ENCODE measurements at places on chromosomes 11 and 22.

DNA sequence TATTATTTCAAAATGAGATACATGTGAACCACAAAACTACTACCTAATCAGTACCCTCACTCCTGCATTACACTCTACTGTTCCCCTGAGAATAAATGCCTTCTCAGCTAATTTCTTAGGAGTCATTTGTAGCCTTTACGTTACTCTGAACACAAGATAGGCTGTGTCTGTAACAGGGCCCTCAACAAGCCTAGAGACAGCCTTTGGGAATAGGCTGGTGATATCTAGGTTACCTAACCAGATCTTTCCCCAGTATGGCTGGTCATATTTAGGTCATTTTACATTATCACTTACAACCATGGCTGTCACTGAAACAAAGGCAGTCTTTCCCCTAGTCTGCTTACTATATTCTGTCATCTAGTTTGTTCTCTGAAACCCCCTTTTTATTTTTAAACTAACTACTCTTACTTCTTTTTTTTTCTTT is 14.2 kb downstream of the ATM start:
- no peak for DNase-seq

GRCh38 chr22:45318558-45319323 is 9.0 kb downstream of the FAM118A start:
- peak; percentile 24 for DNase-seq

DNA sequence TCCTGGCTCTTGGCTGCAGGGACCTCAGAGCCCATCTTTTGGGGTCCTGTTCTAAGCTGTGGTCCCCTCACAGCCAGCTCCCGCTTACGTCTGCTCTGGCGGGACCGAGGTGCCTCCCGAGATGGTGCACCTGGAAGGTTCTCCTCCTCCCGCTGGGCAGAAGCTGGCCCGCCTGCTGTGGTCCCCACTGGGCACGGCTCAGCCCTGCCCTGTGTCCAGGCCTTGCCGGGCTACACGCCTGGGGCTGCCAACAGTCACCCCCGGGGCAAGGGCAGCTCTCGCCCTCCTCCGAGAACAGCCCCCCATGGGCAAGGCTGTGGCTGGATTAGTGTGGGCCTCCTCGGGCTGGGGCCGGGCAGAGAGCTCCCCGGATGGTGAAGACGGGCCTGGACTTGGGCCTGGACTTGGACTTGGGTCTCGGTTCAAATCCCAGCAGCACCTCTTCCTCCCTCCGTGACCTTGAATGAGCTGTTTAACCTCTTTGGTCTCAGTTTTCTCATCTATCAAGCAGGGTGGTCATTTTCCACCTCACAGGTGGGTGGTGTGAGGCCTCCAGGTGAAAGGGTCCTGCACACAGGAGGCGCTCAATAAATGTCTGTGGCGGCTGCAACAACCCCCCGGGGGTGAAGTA is 998 bp downstream of the BAIAP2L2 start:
- DNase-seq: no peak

DNA sequence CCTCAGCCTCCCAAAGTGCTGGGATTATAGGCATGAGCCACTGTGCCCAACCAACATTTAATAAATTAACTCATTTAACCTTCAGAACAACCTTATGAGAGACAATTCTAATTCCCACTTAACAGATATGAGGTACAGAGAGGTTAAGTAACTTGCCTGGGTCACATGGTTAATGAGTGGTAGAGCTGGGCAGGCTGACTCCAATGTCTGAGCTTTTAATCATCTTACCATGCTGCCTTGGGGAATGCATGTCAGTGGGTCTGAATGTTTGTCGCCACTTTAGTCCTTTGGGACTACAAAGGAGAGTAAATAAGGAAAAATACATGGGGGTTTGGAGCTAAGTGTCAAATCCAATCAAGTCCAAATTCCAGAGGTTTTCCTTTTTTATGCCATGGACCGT is 11.2 kb upstream of the PIK3C2A start:
- DNase-seq: no peak

- DNase-seq: no peak
Observed at GRCh38 chr11:78300108-78300839, 111.6 kb downstream of the USP35 start.

GRCh38 chr22:20117633-20118299 is 740 bp upstream of the TRMT2A start:
- no peak for DNase-seq

DNA sequence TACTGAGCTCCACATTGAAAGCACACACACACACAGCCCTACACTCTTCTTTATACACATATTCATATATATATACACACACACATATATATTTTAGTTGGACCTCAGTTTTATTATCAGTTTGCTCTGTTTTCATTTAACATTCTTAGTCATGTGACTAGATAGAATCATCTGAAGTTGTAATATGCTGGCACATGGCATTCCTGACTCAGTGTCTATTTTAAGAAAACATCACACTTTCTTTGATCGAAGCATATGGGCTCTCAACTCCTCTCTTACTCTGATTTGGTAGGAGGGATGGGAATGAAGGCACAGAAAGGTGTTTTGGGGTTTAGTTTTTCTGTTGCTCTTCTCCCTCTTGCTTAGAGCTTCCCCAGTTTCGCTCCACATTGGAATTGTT is 24.8 kb downstream of the AMOTL1 start:
- DNase-seq: no peak
